ENCODE measurements at places on chromosomes 1 and 21.

GRCh38 chr21:45010860-45011259, 63.5 kb upstream of the ADARB1 start:
- DNase-seq = no peak

- DNase-seq = no peak
These were observed 124.3 kb downstream of the CYYR1 start for GRCh38 chr21:26448751-26449150.

- no peak for DNase-seq
These were observed 14.0 kb upstream of the MMEL1 start for GRCh38 chr1:2646837-2647236.

DNA sequence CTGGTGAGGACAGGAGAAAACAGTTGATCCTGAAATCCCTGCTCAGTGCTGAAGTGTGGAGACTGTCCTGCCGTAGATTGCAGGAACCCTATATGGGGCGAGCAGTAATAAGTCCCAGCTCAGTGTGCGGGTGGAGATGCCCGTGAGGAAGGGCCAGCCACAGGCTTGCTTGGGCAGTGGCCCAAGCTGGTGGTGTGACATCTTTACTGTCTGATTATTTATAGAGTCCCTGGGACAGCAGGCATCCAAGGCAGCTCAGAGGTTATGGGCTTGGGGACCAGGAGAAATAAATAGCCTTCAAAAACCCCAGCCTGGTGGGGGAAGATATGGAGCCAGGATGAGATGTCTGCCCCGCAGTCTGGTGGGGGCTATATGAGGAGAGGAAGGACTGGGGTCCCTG, 170.7 kb upstream of the POU3F1 start:
- DNase-seq = no peak

DNA sequence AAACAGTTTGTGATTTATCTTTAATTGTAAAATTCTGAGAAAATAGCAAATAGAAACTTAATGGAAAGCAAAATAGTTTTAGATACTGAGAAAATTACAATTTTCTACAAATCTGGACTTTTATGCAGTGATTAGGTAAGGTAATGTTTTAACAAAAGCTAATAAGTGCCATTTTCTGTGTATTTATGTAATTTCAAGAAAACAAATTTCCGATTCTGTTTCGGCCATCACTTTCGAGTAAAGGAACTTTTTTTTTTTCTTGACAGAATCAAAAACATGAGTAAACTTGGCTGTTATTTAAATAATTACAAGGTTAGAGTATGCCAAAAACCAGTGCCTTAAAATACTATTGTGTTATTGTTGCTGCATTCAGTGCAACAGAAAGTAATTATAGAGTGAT, 280.4 kb upstream of the C1orf105 start:
- no peak for DNase-seq

DNA sequence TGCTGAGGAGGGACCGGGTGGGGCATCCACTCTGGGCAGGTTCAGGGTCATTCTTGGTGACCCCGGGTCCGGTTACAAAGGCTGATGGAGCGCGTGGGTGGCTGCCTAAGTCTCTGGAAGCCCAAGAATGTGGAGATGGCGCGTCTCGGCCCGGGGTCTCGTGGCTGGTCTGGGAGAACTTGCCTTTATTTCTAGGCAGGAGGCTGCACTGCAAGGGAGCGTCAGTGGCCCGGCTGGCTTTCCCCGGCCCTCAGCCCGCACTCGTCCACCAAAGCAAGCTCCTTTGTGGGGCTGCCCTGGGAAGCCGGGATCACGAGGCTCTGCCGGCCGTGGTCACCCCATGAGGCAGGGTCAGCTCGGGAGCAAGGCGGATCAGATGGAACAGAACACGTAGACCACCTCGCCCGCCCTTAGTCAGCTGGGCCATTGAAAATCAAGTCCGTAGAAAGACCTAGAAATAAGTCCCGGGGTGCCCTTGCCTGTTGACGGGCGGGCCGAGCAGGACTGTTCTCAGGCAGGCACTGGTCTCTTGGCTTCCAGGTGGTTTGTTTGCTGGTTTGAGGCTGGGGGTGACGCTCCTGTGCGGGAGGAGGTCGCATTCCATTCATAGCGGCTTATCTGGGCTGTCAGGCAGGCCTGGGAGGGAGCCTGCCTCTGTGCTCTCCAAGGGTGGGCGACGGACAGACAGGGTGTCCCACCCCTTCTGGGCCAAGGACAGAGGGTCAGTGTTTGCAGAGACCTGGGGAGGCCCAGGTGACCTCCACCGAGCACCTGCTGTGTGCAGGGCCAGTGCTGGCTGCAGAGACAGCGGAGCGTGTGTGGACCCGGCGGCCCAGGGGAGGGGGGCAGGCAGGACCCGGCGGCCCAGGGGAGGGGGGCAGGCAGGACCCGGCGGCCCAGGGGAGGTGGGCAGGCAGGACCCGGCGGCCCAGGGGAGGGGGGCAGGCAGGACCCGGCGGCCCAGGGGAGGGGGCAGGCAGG, 25.8 kb downstream of the COL18A1 start:
- DNase-seq = no peak

- DNase-seq = no peak
These were observed 21.0 kb downstream of the RAB3GAP2 start for GRCh38 chr1:220251272-220251671.
